ENCODE measurements at places on chromosomes 16 and 17.

DNA sequence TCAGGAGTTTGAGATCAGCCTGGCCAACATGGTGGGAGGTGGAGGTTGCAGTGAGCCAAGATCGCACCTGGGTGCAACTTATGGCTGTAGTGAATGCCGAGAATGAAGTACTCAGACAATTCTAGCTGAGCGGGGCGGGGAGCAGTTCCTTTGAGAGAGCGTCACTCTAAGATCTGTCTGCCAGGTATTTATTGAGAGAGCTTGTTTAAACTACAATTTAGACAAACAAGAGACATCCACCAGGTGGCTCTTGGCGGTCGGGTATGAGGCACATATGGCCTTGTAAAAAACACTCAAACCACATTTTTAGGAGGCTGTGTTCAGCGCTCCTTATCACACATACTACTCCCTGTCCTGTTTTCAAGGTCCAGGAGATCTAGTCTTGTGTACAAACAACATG lies 40.6 kb upstream of the CDH1 start:
- no peaks in the 10 kb centered on the region for H3K4me1 ChIP-seq
- H3K4me3 ChIP-seq, result no peak overlapping the region
- H3K36me3 ChIP-seq, result peaks cover 22% of the 10 kb centered on the region
- no peaks in the 10 kb centered on the region for H3K27me3 ChIP-seq

DNA sequence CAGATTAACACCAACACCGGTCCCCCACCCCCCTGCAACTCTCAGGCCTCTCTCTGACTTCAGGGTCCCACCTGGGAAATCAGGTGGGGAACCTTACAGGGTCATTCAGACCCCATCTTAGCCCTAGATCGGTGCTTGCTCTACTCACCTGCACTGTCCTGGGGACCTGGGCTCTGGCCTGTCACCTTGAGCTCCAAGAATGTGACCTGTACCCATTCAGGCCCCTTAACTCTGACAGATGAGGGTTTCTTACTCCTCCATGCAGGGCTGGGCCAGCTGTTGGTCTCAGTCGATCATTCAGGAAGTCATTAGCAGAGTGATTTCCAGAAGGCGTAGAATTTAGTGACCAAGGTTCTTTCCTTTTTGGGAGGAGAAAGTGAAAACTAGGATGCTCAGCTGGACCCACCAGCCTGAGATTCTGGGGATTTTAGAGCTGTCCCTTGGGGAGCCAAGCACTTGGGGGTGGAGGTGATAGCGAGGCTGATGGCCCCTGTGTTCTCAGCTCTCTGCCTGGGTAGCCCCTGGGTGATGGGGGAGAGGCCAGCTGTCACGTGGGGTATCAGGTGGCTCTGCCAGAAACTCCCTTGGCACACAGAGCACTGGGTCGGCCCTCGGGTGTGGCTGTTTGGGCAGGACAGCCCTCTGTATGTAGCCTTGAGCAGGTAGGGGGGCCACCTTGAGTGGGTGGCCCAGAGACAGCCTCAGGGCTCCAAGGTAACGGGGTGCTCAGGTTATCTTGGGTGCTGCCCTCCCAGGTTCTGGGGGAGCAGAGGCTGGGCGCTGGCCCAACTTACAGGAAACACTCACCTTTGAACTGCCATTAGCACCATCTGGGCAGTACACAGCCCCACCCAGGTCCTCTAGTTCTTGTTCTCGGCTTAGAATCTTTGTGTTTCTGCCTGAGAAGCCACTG lies 724 bp downstream of the MVP start:
- H3K27me3 ChIP-seq, result no peaks in the 10 kb centered on the region
- H3K27ac ChIP-seq, result peak overlapping the region; percentile 20
- peak overlapping the region; percentile 59 for H3K4me3 ChIP-seq

DNA sequence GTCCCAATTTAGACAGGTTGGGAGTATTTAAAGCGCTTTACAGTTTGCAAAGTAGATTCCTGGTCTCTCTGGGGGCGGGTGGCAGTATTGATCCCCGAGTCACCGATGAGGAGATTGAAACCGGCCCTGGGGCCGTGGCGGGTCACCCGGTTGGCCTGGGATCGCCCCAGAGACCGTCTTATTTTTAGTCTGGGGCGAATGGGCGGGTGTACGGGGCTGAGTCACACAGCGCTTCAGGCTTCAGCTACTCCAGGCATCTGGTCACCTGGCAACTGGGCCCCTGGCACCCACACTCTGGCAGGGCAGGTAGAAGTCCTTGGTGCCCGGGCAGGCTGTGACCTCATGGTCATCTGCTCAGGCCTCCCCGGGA lies 669 bp downstream of the MIEF2 start:
- DNase-seq, result no peak
- peaks cover 5% of the 10 kb centered on the region for H3K36me3 ChIP-seq
- H3K27ac ChIP-seq, result peak overlapping the region; percentile 96
- H3K27me3 ChIP-seq, result no peaks in the 10 kb centered on the region

DNA sequence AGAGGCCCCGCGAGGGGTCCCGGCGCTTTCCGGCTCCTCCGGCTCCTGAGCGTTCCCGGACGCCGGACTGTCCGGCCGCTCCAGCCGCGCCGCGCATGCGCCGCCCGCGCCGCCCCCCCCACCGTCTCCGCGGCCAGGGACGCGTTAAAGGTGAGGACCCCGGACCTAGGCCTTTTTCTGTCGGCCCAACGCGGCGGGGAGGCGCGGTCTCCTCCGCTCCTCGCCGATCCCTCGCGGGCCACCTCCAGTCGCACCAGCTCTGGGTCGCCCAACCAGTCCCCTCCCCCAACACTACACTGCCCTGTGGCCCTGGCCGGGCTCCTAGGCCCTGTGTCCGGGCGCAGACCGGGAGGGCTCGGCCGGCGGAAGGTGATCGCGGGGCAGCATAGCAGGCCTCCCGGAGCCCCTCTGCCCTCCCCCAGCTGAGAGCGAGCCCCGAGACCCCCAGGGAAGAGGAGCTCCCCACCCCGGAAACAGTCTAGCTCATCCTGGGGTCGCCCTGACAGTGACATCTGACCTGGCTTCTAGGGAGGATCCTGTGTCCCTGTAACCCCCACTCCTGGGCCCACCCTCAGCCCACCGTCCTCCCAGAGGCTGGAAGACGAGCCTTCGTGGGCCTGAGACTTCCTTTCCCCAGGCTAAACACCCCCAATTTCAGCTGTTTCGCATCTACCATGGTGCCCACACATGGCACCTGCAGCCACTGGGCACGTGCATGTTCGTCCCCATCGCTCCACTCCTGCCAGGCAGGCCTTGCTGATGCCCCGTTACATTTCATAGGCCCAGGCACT lies 14.7 kb upstream of the BCAR1 start:
- peak overlapping the region; percentile 76 for H3K4me3 ChIP-seq
- no peaks in the 10 kb centered on the region for H3K27me3 ChIP-seq
- DNase-seq, result peak; percentile 91
- H3K4me1 ChIP-seq, result peaks cover 20% of the 10 kb centered on the region
